Suppressor macrophage (primary cell): ENCODE measurements at places on chromosomes 13 and 19.

- DNase-seq: no peak
These were observed 264.0 kb downstream of the ENOX1 start for GRCh38 chr13:43522788-43523187.

DNA sequence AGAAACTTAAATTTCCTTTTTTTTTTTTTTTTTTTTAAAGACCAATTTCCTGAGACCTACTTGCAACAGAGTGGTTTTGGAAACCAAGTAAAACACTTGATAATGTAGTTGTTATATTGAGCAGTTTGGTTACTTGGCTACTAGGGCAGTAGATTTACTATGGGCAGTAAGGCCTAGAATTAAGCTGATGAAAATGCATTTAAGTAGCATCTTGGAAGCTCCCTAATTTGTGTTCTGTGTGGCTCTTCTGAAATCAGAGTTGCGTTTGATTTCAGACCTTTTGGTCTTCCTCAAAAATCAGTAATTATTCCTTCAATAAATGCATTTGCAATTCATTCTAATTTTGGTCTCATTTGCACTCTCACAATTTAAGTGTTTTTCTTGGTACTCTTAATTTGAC lies 810 bp downstream of the GPR180 start:
- DNase-seq: no peak

DNA sequence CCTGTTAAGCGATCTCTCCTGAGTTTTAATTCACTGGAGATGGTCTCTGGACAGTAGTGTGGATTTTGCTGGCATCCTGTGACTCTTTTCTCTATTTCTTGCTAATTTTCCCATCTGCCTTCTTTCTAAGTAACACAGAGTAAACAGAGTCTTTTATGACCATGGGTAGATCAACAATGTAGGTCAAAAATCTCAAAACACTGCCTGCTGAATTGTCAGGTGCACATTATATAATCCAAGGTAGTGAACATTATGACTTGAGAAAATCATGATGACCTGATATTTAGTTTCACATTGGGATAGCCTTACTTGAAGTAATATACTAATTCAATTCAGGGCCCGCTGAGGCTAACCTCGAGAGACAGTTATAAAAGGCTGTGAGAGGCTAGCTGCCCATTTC lies 180.7 kb downstream of the TDRD3 start:
- DNase-seq: no peak

DNA sequence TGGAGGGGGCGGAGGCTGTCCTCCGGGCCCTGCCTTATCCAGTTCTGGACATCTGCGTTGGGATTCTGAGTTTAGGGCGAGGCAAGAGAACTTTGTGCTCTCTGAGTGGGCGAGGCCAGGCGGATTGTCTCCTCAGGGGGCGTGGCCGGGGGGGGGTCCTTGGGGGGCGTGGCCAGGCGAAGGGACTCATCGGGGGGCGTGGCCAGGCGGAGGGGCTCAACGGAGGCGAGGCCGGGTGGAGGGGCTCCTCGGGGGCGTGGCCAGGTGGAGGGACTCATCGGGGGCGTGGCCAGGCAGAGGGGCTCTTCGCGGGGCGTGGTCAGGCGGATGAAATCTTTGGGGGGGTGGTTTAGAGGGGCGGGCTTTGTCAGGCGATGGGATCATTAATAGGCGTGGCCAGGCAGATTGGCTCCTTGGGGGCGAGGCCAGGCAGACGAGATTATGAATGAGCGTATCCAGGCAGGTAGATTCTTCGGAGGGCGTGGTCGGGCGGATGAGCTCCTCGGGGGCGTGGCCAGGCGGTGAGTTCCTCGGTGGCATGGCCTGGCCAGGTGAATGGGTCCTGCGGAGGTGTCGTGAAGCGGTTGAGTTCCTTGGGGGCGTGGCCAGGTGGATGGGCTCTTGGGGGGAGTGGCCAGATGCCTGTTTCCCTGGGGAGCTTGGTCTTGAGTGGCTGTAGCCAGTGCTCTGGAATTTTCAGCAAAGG lies 10.3 kb upstream of the CACNG7 start:
- DNase-seq: no peak

DNA sequence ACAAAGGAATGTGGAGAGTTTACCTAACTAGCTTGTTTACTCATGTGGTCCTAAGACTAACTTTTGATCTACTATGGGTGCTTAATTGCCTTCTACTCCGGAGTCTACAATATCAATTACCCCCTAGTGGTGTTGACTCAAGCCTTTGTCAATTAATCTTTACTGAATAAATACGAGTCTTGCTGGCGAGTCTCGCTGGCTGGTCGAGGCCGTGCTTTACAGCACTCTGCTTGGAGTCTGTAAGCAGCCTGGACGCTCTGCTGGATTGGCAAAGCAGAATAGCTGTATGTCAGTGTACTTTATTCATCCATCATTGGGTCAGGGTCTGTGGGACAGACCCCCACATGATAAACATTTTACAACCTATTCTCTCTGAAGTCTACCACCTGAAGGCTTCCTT lies 9.9 kb upstream of the SPART start:
- no peak for DNase-seq

DNA sequence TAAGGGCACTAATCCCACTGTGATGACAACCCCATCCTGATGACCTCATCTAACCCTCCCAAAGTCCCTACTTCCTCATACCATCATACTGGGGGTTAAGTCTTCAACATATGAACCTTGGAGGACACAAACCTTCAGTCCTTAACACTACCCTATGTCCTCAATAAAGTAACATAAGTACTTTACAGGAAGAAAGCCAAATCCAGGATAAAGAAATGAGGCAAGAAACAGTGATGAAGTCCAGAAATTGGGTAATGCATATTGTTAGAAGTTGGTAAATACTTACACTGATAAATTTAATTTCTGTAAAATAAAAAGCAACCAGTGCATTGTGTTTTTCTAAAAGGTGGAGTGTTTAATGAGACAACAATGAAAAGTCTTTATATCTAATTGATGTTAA lies 284.8 kb upstream of the SOX21 start:
- no peak for DNase-seq

GRCh38 chr19:51116736-51117286 lies 7.9 kb upstream of the SIGLEC9 start:
- no peak for DNase-seq

GRCh38 chr13:99320693-99321481 lies 13.7 kb upstream of the GPR183 start:
- DNase-seq: peak; percentile 76

- DNase-seq: peak; percentile 47
These were observed 122.9 kb downstream of the OLFM4 start for GRCh38 chr13:53151336-53152056.

DNA sequence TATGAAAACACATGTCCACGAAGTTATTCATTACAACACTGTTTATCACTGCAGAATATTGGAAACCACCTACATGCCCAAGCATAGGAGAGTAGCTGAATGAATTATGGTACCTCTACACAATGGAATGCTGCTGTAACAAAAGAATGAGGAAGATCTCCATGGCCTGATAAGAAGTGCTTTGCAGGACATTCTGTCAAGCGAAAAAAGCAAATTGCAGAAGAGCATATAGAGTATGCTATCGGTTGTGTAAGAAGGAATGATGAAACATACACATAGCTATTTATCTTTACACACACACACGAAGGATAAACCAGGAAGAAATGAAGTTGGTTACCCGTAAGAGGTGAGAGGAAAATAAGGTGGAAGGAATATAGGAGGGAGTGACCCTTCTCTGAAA lies 37.5 kb upstream of the CEACAM20 start:
- peak; percentile 43 for DNase-seq

DNA sequence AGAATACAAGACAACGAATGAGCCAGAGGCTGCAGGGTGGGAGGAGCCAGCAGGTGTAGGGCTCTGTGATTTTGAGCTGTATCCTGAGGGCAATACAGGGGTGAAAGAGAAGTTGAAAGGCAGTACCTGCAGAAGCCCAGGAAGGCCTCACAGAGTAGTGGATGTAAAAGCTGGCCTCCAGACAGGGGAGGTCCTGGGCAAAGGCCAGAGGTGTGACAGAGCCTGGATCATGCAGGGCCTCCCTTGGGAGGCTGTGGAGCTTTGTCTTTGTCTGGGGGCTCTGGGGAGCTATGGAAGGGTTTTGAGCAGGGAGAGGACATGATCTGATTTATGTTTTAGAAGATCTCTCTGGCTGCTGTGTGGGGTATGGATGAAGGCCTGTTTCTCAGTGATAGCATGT lies 2.7 kb downstream of the MEGF8 start:
- DNase-seq: no peak

GRCh38 chr13:67726979-67727378 lies 496.8 kb upstream of the PCDH9 start:
- no peak for DNase-seq
